Stimulated activated CD8-positive, alpha-beta memory T cell treated with anti-CD3 and anti-CD28 coated beads, Interleukin-4, amount 100 ng/mL, for 4 hours (primary cell): ENCODE measurements at places on chromosomes 2 and 18.

- no peak for DNase-seq
Observed at GRCh38 chr2:119694845-119695521, 16.0 kb downstream of the TMEM177 start.

GRCh38 chr2:128716299-128716721 is 397.6 kb upstream of the HS6ST1 start:
- DNase-seq, result no peak

DNA sequence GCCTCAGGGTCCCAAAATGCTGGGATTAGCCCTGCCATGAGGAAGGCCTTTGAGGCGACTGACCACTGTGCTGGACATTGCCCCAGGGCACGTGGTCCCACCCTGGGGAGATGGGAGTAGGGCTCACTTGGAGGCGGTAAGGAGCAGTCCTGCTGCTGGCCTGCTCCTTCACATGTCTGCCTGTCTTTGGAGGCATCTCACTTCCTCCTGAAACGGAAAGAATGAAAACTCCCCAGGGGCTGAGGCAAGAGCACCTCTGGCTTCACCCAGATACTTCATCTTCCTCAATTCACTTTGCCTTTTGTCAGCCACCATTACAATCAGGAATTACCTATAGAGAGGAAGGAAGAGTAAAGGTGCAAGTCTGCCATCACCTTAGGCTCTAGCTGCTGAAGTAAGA is 59.9 kb upstream of the GATA6 start:
- DNase-seq, result no peak

- no peak for DNase-seq
Observed at GRCh38 chr2:102737431-102737830, 24.4 kb upstream of the TMEM182 start.

DNA sequence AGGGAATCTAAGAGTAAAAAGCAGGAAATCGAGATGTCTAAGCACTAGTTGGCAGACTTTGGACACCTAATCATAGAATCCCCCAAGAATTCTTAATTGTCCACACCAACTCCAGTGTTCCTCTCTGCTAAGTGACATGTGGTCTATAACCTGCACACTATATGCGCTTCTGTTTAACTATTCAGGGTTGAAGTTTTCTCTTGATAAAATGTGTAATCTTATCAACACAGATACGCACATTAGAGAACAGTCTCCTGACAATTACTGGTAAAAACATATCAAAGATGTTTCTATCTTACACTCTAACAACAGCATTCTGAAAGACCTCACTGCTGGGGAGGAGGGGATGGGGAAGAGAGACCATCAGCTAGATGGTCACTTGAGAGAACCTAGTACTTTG is 3.9 kb downstream of the ABCB11 start:
- no peak for DNase-seq

GRCh38 chr2:149489452-149489851 is 98.1 kb downstream of the MMADHC start:
- no peak for DNase-seq

DNA sequence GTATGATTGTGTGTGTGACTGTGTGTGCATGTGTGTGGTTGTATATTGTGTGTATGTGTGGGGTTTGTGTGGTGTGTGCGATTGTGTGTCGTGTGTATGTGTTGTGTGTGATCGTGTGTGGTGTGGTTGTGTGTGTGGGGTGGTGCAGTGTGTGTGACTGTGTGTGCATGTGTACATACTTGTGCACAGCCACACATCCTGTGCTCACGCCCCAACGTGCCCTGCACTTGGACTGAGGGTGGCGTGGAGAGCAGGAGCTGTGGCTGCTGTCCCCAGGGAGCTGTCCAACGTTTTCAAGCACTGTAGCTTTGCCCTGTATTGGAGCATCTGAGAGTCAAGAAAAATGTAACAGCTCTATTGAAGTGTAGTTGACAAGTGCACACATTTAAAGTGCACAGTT is 243.2 kb upstream of the HDAC4 start:
- DNase-seq, result no peak

DNA sequence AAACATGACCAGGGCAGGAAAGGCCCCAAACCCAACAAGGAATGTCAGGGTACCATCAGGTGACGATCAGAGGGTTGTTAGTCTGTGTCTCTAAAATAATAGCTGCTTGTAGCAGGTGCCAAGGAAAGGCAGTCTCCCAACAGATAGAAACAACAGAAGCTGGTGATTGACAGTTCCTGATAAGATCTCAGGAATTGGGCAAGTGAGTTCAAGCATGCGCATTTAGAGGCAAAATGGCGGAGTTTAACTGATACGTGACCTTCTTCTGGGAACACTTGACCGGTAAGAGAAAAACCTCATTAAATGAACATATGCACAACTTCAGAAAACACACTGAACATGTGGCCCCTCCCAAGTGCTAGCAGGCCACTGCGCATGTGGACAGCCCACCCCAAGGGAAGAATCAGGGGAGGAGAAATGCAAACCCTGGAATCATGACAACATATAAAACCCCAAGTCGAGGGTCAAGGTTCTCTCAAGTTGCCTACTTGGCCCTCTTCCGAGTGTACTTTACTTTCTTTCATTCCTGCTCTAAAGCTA is 664.9 kb downstream of the KCNJ3 start:
- no peak for DNase-seq

DNA sequence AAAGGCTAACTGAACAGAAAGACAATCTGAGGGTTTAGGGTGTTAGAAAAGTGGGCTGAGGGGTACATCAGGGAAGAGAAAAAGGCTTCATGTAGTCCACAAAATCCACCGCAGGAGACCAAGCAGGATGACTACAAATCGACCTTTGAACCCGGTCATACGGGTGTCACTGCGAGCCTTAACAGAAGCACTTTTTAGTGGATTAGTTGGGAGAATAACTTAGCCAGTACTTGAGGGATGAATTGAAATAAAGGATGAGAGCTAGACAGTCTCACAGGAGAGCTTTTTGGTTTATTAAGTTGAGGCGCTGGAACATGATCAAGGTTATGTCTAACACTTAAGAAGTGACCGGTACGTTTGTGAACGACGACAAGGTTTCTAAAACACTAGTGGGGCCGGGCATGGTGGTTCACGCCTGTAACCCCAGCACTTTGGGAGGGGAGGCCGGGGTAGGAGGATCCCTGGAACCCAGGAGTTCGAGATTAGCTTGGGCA is 217.7 kb downstream of the MCFD2 start:
- DNase-seq, result no peak

GRCh38 chr18:13558124-13558523 is 168.2 kb downstream of the FAM210A start:
- DNase-seq, result no peak

GRCh38 chr2:15984368-15985255 is 44.3 kb downstream of the MYCN start:
- no peak for DNase-seq

- DNase-seq, result no peak
Observed at GRCh38 chr18:56217406-56217805, 421.0 kb downstream of the TXNL1 start.

GRCh38 chr2:5666798-5667197 is 25.4 kb upstream of the SOX11 start:
- DNase-seq, result no peak

DNA sequence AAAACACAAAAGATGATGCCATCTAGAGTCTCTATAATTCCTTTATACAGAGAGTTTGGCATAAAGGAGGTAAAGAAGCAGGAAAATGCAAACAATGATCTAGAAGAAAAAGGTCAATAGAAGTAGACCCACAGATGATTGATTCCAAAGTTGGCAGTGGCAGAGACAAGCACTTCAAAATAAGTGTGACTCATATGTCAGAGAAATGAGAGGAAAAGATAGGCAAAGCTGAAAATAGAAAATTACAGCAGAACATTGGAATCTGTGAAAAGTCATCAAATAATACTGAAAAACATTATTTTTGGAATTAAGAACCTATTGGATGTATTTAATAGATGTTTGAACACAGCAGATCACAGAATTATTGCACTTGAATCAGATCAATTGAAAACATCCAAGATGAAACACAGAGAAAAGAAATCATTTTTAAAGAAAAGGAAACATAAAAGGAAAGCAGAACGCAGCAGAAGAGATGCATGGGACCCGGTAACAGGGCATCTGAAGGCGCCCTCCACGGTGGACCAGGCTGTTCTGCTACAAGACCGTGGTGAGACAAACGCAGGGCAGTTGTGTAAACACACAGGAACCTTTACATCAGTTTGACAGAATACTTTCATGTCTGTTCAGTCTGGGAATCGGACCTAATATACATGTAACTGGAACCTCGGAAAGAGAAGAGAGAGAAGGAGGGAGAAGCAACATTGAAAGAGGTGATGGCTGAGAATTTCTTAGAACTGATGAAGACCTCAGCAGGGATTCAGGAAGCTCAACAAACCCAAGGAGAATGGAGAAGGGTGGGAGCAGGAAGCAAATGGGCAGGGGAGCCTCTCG is 74.6 kb upstream of the GPC1 start:
- DNase-seq, result no peak

- DNase-seq, result no peak
Observed at GRCh38 chr2:73028841-73029240, 42.7 kb downstream of the SFXN5 start.
